Tracheal epithelial cell (primary cell): ENCODE measurements at places on chromosomes 2 and 18. TPM values are rescaled to one million over a fixed set of nuclear protein-coding genes. Genes with fewer than 3 reads are reported as not detected.

Gene SLC11A1
- total RNA-seq: 0.21 and 1.4 TPM in 2 replicates

Gene NYAP2
- under 0.01 TPM in 1 of 2 replicates, not detected in the other for total RNA-seq

Gene CYP27A1
- 1.3 and 3.9 TPM in 2 replicates for total RNA-seq

Gene SLC30A3
- total RNA-seq: not detected in 2 replicates

Gene GKN2
- not detected in 2 replicates for total RNA-seq

Gene CHRNG
- not detected in 2 replicates for total RNA-seq

Gene ZAP70
- total RNA-seq: not detected in 2 replicates

Gene ECEL1
- total RNA-seq: not detected in 2 replicates

Gene PKDCC
- 1.3 and 1.9 TPM in 2 replicates for total RNA-seq

Gene CAVIN2
- total RNA-seq: 1.7 and 6.8 TPM in 2 replicates

Gene IL36B
- not detected in 2 replicates for total RNA-seq

Gene EEF1B2
- 569 and 744 TPM in 2 replicates for total RNA-seq
